ENCODE measurements at places on chromosomes 6 and 20.

DNA sequence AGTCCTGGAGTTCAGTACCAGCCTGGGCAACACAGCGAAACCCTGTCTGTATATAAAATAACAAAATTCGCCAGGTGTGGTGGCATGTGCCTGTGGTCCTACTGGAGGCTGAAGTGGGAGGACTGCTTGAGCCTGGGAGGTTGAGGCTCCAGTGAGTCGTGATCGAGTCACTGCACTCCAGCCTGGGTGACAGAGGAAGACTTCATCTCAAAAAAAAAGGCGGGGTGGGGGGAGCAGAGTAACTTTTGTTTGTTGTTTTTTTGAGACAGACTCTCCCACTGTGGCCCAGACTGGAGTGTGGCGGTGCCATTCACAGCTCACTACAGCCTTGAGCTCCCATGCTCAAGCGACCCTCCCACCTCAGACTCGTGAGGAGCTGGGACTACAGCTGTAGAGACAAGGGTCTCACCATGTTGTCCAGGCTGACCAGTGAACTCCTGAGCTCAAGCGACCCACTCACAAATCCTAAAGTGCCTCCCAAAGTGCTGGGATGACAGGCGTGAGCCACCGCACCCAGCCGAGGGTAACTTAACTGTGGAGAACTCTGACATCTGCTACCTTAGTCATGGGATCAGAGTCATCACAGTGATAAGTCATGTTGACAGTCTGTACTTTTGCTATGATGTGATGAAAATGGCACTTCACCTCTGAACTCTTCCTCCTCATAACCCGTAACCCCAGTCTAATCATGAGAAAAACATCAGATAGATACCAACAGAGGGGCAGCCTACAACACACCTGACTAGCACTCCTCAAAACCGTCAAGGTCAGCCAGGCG is 16.5 kb downstream of the PEDS1 start:
- DNase-seq = no peak

- no peak for DNase-seq
These were observed 52.2 kb upstream of the FAM83C start for GRCh38 chr20:35344354-35344837.

- DNase-seq = no peak
These were observed 29.6 kb downstream of the PSMB1 start for GRCh38 chr6:170523256-170524171.

DNA sequence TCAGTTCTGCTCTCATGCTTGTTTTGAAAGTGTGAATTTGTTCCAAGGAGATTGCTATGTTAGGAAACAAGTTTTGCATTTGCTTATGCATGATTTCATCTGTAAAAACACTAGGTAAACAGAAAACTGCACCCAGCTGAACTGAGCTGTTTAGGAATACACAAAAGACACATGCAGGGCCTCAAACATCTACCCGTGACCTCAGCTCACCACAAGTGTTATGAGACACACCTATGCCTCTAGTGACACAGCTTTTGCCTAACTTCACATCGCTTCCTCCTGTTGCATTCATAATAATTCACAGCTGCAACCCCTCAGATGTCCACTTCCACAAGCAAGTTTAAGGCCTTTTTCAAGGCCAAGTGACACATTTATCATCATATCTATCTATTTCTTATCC is 98.0 kb upstream of the SLC24A3 start:
- DNase-seq = no peak

DNA sequence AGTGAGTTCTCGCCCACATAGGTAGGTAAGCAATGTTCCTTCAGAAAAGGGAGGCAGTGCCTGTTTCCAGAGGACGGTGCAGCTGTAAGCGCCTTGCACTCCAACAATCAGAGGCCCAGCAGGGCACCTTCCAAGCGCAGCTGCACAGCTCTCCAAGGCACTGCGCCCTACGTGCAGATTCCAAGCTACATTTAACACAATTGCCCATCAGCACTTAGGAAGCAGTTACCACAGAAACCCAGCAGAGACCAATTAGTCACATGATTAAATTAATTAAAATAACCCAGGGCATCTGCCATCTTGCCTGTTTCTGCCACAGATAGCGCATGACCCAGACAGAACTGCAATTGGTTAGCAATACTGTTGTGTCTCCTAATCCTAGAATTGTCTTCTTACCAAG is 65.5 kb downstream of the SOBP start:
- no peak for DNase-seq

GRCh38 chr6:161104966-161105365 is 113.4 kb downstream of the MAP3K4 start:
- no peak for DNase-seq

DNA sequence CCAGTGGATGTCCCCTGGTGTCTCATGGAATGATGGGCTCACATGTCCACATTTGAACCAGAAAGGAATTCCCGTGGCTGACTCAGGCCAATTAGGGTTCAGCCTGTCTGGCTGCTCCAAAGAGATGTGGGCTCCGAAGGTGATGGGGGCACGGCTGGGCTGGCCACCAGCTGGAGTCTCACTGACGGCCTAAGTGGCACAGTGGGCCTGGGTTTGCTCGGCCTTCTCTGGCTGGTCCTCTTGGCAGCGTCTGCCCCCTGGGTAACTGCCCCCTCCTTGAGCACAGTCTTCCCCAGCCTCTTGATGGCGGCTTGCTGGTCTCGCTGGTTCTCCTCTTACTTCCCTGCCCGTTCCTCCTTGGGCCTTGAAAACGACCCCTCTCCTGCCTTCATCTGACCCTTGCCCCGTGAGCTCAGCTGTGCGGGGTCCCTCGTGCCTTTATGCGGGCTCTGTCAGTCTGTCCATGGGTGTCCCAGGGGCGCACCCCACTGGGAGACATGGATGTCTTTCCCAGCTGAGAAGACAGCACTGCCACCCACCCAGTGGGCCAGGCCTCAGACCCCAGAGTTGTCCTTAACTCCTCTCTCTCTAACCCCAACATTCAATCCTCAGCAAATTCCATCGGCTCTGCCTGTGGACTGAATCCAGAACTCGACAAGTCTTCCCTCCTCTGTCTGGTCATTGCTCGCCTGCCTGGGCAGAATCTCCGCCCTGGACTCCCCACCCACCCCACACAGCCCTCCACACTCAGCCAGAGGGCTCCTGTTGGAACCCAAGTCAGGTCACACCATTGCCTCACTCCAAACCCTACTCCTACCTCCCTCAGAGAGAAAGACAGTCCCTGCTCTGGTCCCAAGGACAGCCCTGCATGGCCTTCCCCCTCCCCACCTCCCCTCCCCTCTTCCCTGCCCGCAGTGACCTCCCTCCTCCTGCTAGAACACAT is 78.7 kb downstream of the CEBPB start:
- no peak for DNase-seq

GRCh38 chr6:32096087-32096393 is 13.1 kb downstream of the TNXB start:
- no peak for DNase-seq

DNA sequence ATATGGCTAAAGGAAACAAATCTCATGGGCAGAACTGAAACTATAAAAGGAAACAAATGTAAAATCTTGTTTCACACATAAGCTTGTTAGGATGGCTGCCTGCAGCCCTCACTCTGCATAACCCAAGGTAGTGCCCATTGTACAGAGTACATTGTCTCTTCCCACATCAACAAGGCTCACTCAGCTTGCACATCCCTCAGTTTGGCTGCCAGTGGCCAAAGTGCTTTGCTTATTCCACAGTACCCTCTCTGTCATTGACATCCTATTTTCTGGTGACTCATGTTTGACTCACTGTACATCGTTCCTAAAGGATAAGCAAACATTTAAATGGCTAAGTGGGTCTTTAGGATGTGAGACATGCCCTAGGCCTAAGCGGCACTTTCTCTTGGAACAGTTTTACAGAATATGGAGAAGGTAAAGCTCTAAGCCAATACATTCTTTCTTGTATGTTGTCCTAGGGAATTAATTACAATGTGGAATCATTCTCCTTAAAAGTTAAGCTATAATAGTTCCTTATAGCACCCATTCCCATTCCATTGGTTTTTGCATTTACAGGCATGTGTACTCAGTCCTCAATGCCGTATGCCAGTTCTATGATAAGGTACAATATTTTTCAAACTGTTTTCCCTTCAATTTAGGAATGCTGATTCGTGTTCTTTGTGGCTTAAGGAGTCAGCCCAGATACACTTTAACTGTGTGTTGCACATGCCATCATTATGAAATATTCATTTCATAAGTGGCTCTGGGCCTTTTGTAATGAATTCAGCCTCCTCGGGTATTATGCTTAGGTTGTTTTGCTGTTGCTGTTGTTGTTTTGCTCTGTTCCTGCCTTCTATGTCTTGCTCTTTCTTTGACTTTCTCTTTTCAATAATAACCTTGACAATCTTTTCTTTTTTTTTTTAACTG is 5.5 kb downstream of the ANKEF1 start:
- no peak for DNase-seq

DNA sequence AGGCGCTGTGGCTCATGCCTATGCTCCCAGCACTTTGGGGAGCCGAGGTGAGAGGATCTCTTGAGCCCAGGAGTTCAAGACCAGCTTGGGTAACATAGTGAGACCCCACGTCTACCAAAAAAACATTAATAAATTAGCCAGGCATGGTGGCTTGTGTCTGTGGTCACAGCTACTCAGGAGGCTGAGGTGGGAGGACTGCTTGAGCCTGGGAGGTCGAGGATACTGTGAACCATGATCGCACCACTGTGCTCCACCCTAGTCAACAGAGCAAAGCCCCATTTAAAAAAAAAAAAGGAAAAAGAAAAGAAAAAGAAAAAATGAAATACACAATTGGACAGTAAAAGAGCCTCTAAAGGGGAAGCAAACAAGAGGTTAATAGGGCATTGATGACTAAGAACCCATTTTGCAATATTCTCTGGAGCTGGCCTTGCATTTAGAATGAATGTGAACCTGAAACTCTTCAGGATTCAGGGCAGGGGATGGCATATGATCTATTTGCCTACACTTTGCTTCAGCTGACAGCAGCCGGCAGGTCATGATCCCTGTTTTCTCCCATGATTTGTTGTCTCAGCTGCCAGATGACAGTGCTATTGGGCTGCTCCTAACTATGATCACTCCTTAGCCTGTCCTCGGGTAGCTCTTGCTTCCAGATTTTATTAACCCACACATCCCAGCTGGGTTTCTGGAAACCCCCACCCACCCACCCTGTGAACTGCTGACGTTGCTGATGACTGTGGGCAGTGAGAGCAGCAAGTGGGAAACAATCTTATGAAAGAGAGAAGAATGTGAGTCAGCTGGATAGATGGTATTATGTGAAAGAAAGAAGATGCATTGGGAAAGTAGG is 83.8 kb upstream of the ELOVL5 start:
- no peak for DNase-seq

- no peak for DNase-seq
These were observed 190.1 kb upstream of the CDH4 start for GRCh38 chr20:61061981-61062380.

GRCh38 chr6:46583081-46583480 is 69.5 kb downstream of the CYP39A1 start:
- no peak for DNase-seq

GRCh38 chr6:166714581-166714980 is 87.5 kb upstream of the RPS6KA2 start:
- DNase-seq = no peak

- DNase-seq = no peak
These were observed 47.5 kb downstream of the FOXC1 start for GRCh38 chr6:1657116-1657770.

- DNase-seq = no peak
These were observed 352.0 kb upstream of the MARCKS start for GRCh38 chr6:113505084-113505699.

- DNase-seq = no peak
These were observed 78.8 kb downstream of the MAP7 start for GRCh38 chr6:136471372-136471771.

DNA sequence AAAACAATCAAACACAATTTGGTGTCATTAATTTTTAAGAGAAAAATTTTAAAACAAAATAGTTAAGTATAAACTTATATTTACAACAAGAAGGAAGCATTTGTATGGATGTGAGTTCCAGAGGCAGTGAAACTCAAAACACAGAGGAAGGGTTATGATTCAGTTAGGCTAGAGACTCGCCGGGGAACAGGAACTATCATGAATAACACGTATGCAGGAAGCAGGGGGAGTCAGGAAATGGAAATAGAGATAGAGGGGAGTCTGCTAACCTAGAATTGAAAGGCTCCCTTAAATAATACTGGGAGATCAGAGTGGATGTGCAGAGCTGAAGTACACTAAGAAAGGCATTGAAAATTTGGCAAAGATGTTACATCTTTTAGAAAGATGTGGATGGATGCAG is 14.2 kb upstream of the HLA-DRB1 start:
- DNase-seq = no peak

GRCh38 chr6:132929141-132929540 is 114.8 kb downstream of the RPS12 start:
- no peak for DNase-seq

- no peak for DNase-seq
These were observed 235.4 kb downstream of the HDGFL1 start for GRCh38 chr6:22804620-22805261.

GRCh38 chr20:62276439-62276838 is 26.4 kb upstream of the ADRM1 start:
- DNase-seq = no peak

GRCh38 chr20:2596673-2597279 is 55.7 kb upstream of the NOP56 start:
- DNase-seq = no peak

- DNase-seq = peak; percentile 63
These were observed 448 bp upstream of the DDAH2 start for GRCh38 chr6:31729515-31729978.

- no peak for DNase-seq
These were observed 31.0 kb downstream of the IRF4 start for GRCh38 chr6:422433-423054.

DNA sequence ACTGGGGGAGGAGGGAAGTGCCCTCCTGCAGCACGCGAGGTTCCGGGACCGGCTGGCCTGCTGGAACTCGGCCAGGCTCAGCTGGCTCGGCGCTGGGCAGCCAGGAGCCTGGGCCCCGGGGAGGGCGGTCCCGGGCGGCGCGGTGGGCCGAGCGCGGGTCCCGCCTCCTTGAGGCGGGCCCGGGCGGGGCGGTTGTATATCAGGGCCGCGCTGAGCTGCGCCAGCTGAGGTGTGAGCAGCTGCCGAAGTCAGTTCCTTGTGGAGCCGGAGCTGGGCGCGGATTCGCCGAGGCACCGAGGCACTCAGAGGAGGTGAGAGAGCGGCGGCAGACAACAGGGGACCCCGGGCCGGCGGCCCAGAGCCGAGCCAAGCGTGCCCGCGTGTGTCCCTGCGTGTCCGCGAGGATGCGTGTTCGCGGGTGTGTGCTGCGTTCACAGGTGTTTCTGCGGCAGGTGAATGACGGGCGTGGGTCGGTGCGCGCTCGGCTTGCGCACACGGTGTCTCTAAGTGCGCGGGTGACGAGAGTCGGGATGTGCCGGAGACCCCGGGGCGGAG is at the start of gene CDKN1A:
Gene CDKN1A, plus strand, starts transcription at position 227 of the 555 bp plus-strand sequence. CDS start 5,388 bp downstream, outside the sequence.
- peak; percentile 54 for DNase-seq

DNA sequence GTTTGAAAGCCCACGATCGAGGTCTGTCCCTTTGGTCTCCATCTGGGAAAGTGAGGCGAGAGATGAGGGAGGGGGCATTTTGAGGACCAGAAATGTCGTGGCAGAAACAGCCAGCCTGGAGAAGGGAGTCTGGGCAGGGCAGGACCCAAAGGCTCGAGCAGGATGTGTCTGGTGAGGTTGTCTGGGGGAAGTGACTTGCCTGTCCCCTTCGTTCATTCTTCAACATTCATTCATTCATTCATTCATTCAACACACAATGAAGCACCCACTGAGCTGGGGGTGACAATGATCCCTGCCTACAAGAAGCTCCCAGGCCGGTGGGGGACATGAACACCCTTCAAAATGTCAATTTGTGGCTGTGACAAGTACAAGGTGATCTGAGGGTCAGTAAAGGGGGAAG is 80.5 kb downstream of the CEBPB start:
- no peak for DNase-seq
